ENCODE measurements at places on chromosomes 12 and 14.

DNA sequence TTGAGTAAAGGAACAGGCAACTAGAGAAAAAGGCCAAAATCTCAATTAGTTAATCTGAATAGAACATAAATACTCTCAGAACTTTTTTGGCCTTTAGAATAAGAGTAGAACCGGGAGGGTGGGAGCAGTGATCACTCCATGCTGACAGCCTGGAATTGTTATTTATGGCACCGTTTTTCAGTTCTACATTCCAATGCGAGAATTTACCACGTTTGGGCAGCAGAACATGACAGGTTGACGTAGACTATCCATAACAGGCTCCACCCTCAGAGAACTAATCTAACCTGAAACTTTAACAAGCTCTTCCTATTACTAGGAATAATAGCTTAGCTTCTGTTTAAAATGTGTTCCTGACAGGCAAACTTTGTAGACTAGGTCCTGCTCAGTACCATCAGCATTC, 379.1 kb downstream of the SEC23A start:
- DNase-seq, result no peak

DNA sequence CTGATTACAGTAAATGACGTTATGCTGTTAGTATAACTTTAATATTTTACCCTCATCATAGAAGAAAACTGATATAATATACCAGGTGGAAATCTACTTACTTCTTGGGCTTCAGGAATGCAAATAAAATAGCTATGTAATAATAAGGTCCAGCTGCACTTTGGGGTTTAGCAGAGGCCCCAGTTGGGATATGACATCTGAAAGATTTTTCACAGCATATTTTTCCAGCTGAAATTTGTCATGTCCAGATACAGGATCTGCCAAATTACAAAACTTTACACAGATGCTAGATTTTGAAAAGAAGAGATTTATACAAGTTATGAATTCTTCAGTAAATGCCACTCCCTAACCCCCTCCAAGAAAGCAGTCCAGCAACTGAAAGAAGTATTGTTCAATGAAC, 29.2 kb upstream of the DCN start:
- no peak for DNase-seq

GRCh38 chr12:103813949-103814348, 27.1 kb downstream of the NT5DC3 start:
- DNase-seq, result no peak

DNA sequence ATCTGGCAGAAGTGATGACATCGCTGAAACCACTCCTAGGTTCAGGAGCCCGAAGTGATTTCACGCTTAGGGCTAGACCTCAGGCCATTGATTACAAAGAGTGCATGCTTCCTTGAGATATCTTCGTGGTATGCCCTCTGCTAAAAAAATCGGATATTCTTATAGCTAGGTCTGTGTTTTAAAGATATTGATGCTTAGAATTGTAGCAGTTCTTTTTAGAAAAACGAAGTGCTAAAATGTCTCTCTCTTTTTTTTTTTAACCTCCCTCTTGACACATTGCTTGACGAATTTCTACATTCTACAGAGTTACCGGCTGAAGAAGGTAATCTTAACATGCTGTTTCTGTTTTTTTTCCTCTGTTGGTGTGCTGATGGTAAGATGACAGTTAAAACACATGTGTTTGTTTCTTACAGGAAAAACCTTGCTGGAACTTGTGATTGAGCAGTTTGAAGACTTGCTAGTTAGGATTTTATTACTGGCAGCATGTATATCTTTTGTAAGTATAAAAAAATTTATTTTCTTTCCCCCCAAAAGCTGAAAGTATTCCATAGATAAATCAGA, 1.3 kb downstream of the ATP2A2 start:
- no peak for DNase-seq

DNA sequence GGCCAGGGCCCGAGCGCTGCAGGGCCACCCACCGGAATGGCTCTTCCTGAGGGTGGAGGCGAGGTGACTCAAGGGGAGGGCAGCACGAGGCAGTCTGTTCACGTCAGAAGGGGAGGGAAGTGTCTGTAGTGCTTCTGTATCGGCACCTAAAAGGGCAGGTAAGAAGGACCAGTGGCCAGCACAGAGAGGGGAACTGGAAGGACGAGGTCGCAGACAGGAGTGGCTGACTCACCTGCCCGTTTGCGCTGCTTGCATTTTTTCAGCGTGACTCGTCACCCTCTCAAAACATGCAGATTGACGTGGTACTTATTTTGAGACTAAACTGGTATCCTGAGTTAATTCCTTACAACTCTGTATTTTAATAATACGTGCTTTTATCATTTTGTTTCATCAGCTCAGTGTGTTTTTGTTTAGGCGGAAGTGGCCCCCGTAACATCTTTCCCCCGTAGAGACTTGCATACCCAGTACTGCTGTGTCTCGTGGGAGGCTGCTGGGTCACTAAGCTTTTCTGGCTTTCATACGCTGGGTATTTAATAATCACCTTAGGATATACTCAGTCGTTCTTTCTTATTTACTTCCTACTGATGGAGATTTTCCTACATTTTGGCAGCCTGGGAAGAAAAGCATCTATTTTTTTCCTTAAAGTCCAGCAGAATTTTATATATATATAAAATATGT, 26.4 kb downstream of the SFSWAP start:
- DNase-seq, result no peak

All from gastrocnemius medialis (tissue), 4 donors.